ENCODE measurements at places on chromosomes 1 and 21.

GRCh38 chr21:45979651-45980050, 1.9 kb upstream of the COL6A1 start:
- DNase-seq = no peak

- peak; percentile 33 for DNase-seq
Measured at GRCh38 chr1:37240897-37241296, 206.6 kb upstream of the GRIK3 start.

DNA sequence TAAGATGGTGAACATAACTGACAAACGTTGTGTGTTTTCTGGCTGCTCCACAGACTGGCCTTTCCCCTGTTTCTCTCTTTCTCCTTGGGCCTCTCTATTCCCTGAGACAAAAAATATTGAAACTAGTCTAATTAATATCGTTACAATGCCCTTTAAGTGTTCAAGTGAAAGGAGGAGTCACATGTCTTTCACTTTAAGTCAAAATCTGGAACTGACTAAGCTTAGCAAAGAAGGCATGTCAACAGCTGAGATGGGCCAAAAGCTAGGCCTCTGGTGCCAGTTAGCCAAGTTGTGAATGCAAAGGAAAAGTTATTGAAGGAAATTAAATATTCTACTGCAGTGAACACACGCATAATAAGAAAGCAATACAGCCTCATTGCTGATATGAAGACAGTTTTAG, 32.2 kb upstream of the FCRL3 start:
- DNase-seq = no peak

DNA sequence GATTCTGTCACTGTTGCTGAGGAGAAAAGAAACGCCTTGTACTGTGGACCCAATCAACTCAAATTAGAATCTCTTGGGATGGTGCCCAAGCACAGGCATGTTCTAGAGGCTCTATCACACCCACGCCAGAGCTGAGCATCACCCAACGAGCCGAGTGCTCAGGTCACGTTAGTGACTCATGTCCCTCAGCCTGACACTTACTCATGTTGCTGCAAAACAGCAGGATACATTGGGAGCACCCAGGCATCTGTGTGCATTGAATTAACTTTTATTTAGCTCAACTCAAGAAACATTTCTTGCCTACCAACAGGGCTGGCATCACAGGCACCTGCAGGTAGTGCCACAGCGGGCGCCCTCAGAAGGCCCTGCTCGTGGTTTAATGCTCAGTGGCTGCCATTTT, 149.8 kb downstream of the ETS2 start:
- no peak for DNase-seq

DNA sequence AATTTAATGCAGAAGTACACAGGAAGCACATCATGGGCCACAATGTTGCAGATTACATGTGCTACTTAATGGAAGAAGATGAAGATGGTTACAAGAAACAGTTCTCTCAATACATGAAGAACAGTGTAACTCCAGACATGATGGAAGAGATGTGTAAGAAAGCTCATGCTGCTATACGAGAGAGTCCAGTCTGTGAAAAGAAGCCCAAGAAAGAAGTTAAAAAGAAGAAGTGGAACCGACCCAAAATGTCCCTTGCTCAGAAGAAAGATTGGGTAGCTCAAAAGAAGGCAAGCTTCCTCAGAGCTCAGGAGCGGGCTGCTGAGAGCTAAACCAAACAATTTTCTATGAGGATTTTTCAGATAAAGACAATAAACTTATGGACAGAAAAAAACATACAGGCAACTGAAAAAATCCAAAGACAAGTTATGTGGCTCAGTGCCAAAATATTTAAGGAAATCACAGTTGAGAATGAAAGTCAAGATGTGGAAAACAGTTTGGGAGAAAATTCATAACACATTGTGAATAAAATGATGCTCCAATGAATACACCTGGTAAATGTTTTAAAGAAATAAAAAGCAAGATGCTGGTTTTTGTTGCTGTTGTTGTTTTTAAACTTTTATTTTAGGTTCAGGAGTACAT, 2.8 kb upstream of the ZNF644 start:
- no peak for DNase-seq

DNA sequence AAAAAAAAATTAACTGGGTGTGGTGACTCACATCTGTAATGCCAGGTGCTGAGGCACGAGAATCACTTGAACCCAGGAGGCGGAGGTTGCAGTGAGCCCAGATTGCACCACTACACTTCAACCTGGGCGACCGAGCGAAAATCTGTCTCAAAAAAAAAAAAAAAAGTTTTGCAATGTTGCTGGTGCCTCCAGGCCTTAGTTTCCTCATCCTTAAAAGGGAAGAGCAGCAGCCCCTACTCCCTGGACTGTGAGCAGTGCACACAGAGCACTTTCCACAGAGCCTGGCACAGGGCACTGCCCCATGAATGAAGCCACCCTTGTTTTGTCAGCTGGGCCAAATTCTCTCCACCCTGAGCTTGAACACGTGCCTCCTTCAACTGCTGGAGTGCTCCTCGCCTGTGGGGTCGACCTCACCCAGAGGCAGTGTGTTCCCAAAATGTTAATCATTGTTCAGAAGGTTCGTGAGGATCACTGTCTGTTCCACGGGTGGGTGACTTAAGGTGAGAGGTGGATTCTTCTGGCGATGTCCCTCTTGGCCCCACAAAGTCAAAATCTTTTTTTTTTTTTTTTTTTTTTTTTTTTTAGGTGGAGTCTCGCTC, 152.1 kb upstream of the TMEM51 start:
- DNase-seq = no peak

- DNase-seq = peak; percentile 62
Measured at GRCh38 chr21:29376556-29376955, 77.8 kb downstream of the BACH1 start.

GRCh38 chr1:172637522-172637921, 21.4 kb upstream of the FASLG start:
- DNase-seq = no peak

DNA sequence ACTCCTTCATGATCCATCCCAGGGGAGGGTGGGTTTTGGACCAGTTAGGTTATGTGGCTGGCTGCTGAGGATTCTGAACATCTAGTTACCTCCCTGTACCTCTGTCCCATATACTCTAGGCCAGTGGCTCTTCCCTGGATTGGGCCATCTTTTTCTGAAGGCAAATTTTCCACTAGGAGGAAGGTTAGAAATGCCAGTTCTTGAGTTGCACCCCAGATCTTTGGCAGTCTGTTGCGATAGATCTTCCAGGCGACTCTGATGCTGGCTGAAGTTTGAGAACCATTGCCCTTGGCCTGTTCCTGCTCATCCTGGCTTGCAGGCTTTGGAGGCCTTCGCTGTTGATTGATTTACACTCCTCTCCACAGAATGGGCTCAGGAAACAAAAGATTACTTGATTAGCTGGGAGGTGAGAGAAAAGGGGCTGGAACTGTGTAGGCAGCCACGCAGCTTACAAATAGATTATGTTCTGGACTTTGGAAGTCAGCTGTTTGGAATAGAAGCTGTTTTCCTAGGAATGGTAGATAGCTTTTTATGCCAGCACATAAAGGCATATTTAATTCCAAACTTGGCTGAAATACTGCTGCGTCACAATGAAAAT, 110.1 kb downstream of the MRPS6 start:
- DNase-seq = no peak

DNA sequence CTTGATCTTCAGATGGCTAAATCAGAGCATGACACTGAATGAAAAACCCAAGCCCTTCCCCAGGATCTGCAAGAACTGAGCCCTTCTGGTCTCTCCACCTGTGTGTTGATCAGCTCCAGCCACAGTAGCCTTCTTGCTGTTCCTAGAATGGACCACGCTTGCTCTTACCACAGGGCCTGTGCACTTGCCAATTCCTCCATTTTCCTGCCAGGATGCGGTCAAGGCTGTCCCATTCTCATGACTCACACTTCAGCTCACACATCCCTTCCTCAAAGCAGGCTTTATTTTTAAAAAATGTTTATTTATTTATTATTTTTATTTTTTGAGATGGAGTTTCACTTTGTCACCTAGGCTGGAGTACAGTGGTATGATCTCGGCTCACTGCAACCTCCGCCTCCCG, 43.6 kb upstream of the GRHL3 start:
- no peak for DNase-seq

DNA sequence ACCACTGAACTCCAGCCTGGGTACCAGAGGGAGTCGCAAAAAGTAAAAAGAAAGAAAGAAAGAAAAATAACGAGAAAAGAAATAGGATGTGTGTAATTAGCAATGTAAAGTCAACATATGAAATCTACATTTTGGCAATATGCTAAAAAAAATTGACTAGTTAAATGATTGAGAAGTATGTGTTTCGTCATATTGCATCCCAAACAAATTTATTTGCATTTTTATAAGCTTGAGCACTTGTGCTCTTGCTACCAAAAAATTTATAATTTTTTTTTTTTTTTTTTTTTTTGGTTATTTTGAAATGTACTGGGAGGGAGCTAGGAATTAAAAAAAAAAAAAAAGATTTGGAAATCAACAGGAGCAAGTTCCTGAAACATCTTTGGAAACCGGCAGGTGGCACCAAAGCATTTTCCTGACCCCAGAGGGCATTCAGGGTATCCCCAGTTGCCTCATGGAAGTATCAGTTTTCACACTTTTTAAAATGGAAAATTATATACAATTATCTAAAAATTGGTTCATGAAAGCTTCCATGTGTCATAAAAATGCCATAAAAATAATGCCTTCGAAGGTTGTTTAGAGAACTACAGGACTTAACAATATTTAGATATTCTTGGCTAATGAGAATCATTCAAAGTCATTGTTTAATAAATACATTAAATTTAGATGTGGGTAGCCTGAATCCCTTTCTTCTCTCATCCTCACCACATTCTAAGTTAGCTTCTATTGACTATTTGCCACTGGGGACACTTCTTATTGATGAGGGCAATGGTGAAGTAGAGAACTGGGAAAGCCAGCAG, 4.8 kb upstream of the HEATR1 start:
- peak; percentile 58 for DNase-seq

GRCh38 chr1:215594640-215595039, 27.5 kb downstream of the KCTD3 start:
- no peak for DNase-seq

DNA sequence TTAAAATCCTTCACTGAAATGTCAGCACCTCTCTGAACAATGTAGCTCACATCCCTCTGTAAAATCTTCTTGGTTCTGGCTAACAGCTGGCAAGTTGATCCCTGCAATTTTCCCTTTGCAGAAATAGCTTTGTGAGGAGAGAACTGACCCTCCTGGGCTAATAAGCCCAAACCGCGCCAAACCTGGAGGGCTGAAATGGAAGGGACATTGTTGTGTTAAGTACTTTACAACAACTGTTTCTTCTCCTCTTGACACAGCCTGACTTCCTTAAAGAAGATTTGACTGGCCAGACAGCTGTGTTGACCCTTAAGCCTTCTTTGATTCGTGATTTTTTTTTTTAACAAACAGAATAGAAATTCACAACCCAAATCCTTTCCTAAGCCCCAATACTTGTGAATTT, 5.7 kb downstream of the LMX1A start:
- no peak for DNase-seq

- no peak for DNase-seq
Measured at GRCh38 chr1:67648582-67649326, 36.2 kb upstream of the GADD45A start.

GRCh38 chr1:178768423-178768822, 43.4 kb downstream of the RALGPS2 start:
- peak; percentile 43 for DNase-seq

DNA sequence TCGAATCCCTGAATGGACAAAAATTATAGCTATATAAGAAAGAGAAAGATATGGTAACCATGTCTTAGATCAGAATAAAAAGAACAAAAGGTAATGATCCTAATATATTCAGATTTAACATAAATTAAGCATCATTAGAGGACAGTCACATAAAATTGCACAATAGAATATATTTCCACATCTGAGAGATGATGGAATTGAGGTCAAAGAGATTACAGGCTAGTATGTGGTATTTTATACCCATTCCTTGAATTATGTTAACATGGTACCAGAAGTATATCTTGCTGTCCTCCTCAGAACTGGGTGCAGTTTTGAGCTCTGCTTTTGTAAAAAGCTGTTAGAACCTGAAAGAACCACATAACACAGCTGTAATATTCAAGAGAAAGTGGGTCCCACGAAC, 245.6 kb upstream of the HOOK1 start:
- DNase-seq = no peak

- no peak for DNase-seq
Measured at GRCh38 chr1:36599828-36600227, 117.1 kb upstream of the CSF3R start.

GRCh38 chr1:205076245-205076761, 8.0 kb downstream of the TMEM81 start:
- no peak for DNase-seq

DNA sequence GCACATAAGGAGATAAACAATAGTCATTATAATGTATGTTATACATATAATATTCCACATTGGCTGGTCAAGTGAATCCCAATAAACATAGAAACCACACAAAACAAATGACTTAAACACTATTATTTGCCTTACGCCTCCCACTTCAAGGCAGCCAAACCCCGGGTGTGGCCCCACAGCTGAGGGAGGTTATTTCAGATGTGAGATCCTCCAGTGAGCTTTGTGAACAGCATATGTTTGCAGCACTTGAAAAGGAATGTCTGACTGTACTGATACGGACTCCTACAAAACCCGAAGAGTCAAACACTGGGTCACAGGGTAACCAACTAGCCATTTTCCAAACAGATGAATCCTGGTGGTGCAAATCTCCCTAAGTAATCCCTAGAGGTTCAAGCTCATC, 27.1 kb upstream of the DISP1 start:
- DNase-seq = no peak

- DNase-seq = no peak
Measured at GRCh38 chr21:15352009-15352408, 287.2 kb upstream of the NRIP1 start.

- DNase-seq = peak; percentile 84
Measured at GRCh38 chr1:110136911-110137310, 13.4 kb upstream of the SLC6A17 start.

DNA sequence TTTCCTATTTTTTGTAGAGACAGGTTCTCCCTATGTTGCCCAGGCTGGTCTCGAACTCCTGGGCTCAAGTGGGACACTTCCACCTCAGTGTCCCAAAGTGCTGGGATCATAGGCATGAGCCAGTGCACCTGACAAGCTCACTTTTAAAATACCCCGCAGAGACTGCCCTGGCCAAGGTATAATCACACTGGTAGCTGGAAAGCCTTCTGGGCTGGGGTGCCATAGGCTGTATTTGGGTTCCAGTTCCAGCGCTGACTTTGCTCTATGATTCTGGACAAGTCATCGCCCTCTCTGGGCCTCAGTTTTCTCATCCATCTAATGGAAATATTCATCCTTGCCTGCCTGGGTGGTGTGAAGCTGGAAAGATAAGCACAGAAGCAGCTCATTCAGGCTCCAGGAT, 10.4 kb downstream of the LDLRAD1 start:
- DNase-seq = no peak

GRCh38 chr1:235608278-235608677, 41.3 kb downstream of the GNG4 start:
- DNase-seq = no peak

All from iPS-NIHi11 (cell line).